Renal cortical epithelial cell (primary cell): ENCODE measurements at places on chromosomes 3 and 15.

- peak; percentile 10 for DNase-seq
Observed at GRCh38 chr3:151999936-152000335, 126.5 kb downstream of the SUCNR1 start.

DNA sequence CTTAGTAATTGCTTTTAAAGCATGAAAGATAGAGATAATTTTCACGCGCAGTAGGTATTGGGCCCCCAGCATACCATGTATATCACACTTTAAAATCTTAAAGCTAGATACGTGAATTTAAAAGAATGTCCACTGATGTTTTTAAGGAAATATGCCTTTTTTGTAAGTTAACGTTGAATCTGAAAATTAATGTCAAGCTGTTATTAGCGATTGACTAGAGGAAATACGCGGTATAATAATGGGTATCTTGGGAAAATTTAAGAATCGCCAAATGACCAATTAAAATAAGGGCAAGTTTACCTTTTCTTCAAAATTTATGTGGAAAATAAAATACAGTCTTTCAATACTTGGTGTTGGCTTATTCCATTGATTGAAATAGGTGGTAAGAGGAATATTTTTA, 13.3 kb upstream of the CHD2 start:
- no peak for DNase-seq

DNA sequence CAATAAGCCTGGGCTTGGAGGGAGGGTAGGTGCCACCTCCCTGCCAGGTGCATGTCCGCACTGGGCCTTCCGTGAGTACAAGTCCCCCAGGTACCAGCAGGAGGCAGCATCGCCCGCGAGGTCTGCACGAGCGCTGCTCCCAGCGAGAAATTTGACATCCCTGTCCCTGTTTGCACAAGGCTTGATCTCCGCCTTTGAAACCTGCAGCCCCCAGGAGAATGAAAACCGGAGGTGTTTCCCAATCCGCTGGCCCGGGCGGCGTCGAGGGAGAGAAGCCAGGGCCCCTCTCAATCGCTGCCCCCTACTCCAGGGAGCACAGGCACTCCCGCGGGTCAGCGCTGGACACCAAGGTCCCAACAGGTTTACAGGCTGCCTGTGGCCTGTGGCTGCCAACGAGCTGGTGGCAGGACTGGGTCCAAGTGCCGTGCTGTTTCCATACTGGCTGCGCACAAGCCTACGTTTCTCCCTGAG, 961 bp downstream of the HAPLN3 start:
- DNase-seq: no peak

DNA sequence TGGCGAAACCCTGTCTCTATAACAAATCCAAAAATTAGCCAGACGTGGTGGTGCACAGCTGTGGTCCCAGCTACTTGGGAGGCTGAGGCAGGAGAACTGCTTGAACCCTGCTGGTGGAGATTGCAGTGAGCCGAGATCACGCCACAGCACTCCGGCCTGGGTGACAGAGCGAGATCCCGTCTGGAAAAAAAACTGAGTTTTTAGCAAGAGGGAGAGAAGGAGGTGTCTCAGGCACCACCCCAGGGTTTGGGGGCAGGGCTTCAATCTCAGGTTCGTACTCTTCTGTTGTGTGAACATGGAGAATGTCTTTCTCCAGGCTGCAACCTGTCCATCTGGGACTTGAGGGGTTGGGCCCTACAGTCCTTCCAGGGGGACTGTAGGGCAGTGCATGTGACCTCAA, 2.7 kb downstream of the CHRNA3 start:
- DNase-seq: no peak
